Germinal center (tissue), 1 donor: ENCODE measurements at places on chromosomes 12 and 14.
A peak's percentile ranks its signal among the peaks of the same experiment; 100 is the strongest.

DNA sequence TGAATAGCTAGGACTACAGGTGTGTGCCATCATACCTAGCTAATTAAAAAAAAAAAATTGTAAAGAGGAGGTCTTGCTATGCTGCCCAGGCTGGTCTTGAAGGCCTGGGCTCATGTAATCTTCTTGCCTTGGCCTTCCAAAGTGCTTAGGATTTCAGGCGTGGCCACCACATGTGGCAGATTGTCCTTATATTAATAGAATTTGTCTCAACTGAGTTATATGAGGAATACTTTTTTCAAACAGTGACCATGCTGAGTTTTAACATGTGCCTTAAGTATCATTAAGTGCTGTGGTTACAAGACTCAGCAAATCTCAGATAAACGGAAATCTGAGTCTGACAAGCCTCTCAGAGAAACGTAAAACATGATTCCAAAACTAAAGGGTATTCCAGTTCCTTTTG lies 83.2 kb upstream of the FERMT2 start:
- no peak for DNase-seq

- no peak for DNase-seq
These were observed 13.1 kb upstream of the ESPL1 start for GRCh38 chr12:53254816-53255545.

GRCh38 chr12:75526655-75527511 lies 15.5 kb upstream of the KRR1 start:
- DNase-seq = peak; percentile 31

GRCh38 chr12:12714276-12715021 lies 2.7 kb upstream of the CDKN1B start:
- peak; percentile 66 for DNase-seq

DNA sequence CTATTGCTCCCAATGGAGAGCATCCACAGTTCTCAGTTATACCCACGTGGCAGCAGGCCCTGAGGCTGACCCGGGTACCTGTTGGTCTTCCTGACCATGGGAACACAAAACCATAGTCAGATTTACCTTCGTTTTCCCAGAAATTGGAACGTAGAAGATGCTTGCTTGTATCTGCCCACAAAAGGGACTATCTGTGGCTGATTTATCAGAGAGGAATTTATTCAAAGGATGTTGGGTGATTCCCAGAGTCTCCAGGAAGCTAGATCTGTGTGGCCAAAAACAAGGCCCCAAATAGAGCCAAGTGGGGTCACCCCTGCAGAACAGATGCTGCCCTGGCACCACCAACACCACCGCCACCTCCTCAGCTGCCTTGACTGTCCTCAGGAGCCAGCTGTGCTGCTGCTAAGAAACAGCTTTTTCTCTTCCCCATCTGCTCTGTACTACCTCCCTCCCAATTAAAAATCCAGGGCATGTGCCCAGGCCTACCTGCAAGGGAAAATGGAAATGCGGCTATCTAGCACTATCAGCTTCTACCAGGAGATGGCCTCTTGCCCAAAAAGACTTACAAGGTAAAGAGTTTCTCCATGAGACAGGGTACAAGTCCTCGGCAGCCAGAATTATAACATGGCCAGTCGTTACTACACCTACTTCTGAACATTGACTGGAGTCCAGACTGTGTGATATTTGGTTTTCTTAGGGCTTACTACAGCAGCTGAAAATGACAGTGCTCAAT lies 128.6 kb upstream of the PLEKHG7 start:
- DNase-seq = no peak

- peak; percentile 49 for DNase-seq
These were observed 63.3 kb upstream of the HSPB8 start for GRCh38 chr12:119115296-119115905.
